ENCODE measurements at places on chromosomes 3 and 15.
A peak's percentile ranks its signal among the peaks of the same experiment; 100 is the strongest.

GRCh38 chr3:197730200-197730599 lies 6.5 kb downstream of the RUBCN start:
- no peak for DNase-seq

DNA sequence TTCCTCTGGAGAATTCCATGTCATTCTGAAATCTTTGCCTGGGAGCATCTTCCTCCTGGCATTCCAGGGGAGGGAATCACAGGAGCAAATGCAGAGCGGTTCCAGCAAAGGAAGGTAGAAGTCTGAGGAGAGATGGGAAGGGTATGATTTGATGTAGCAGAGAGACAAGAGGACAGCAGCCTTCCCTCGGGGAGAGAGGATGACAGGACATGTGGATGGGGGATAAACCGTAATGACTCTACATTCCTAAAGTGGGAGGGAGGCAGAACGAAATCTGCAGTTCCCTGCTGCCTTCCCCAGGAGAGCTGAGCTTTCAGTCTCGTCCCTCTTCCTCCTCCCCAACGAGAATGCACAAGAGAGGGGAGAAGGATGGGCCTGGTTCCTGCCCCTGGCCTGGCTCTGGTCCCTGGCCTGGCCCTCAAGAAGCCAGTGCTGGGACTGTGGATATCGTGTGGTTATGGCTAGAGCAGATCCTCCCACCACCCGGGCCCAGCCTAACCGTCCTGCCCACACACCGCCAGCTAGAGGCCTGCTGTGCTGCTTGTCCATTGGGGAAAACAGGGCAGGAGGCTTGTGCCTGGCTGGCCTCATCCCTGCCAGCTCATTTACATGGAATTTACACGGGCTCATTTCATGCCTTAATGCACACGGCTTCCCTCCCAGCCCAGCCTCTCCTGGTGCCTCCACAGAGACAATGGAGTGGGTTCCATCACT lies 26.6 kb downstream of the SEMA7A start:
- no peak for DNase-seq

- DNase-seq, result no peak
These were observed 157.9 kb downstream of the TJP1 start for GRCh38 chr15:29664406-29664805.

DNA sequence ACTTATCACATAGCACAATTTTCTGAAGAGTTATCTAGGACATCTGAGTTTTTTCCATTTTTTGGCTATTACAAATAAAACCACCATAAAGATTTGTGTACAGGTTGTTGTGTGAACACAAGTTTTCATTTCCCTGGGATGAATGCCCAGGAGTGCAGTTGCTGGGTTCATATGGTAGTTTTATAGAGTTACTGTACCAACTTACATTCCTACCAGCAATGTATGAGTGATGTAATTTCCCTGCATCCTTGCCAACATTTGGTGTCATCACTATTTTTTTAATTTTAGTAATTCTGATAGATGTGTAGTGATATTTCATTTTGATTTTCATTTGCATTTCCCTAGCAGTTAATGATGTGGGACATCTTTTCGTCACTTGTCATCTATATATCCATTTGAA lies 20.5 kb downstream of the FILIP1L start:
- DNase-seq, result no peak

- DNase-seq, result no peak
These were observed 87.3 kb downstream of the TFG start for GRCh38 chr3:100796556-100796955.

GRCh38 chr3:31903686-31904431 lies 77.2 kb downstream of the OSBPL10 start:
- DNase-seq, result no peak

GRCh38 chr3:128068156-128068620 lies 16.0 kb downstream of the SEC61A1 start:
- DNase-seq, result peak; percentile 1

DNA sequence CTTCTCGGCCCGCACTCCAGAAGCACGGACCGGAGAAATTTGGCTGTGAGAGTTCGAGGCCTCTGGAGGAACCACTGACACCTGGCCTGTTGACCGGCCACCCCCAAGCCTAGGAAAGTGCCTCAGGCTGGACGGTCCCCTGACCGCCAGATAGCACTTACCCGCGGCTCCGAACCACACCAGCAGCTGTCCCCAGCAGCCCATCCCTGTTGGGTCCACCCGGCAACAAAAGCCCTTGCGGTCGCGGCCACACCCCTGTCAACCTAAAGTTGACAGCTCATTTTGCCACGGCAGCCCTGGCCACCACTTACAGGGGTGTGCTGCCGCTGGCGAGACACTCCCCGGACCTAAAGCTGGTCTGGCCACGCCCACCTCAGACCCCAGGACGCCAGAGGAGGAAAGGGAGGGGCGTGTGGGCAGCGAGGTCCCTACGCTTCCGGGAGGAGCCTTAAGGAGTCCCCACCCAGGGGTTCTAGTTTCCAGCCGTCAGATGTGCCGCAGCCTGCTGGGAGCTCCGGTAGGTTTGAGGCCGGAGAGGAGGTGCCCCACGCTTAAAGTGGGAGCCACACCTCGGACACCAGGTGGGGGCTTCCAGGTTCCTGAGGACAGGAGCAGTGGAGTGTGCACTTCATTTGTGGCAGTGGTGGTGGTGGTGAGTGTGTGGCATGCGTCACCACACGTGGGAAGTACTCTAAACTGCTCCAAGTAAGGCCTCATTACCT lies at the start of gene LTK:
TSS of gene LTK (minus strand) at position 322 of the 722 bp plus-strand sequence. CDS start at position 204, 118 bp downstream.
- DNase-seq, result no peak

DNA sequence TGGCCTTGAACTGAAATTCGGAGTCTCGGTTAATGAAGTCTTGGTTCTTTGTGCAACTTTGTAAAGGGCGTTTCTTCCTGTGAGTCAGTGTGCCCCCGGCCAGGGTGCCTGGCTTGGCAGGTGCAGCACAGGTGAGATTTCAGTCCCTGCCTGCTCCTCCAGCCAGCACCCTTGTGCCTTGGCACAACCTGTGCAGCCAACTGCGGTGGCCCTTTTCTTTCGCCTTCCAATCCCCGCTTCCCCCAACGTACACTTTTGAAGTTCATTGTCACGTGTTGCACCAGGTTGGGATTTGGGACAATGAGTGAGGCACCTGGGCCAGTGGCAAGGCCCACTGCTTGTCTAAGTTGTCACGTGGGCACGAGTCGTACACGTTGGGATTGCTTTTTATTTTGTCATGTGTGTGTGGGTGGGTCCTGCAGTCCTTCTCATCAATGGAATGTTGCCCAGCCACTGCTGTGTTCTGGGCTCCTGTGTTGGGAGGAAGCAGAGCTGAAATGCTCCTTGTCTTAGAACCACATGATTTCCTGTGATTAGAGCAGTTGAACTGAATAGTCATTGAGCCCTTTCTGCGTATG lies 242.9 kb upstream of the BHLHE40 start:
- no peak for DNase-seq

DNA sequence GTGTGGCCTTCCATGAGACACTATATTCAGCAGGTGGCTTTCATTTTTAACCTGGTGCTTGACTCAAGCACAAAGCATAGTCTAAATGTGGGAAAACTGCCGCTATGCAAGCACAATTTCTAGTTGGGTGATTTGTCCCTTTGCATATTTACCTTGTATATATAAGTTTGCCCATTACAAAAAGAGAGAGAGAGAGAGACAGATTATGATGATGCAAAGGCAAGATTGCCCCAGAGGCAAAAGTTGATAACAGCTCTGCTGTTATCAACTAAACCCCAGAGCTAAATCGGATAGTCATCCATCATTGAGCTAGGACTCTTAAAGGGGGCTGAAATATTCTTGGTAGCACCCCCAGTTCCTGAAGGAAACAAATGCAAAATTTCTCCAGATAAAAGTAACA lies 141.5 kb downstream of the AQP9 start:
- no peak for DNase-seq

DNA sequence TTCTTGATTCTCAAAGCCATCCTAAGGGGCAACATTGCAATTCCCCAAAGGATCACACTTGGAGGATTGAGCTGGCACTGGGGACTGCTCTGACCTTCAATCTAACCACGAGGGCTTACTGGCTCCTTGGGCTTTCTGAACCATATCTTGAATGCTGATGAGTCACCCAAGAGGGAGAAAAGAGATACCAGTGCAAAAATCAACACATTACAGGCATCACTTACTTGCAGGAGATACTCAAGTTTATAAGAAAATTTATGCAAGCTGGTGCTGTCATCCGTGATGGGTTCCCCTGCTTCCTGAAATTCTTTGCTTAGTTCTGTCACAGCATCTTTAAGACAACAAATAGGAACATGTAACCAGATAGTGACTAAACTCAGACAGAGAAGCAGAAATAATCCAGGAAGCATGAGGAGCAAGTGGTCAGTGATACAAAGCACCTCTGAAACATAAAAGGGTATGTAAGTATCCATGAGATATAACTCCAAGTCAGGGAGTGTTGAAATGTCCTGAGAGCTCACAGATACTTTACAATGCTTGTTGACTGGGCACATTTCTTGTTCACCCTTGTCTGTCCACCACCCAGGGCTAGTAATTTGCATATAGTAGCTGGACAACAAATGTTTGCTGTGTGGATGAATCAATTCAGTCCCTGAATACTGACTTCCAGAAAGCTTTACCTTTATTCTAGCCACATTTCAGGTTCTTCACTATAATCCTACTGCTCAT lies 14.1 kb downstream of the FYCO1 start:
- no peak for DNase-seq

GRCh38 chr3:160454995-160455394 lies 5.4 kb upstream of the TRIM59 start:
- peak; percentile 64 for DNase-seq

DNA sequence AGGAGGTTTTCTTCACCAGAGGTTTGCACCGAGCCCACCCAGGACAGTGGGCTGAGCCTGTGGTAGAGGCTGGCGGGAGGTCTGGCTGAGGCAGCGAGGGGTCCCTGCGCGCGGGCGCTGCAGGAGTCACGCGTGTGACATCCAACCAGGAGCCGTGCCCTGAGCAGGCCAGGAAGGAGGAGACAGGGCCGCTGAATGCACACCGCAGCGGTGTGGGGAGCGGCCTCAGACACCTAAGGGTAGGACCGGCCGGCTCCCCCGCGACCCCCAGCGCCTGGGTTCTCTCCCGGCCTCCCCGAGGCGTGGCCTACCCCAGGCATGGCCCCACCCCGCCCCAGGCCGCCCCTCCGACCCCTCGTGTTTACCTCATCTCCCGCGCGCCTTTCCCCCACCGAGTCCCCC lies 412 bp downstream of the SLC41A3 start:
- no peak for DNase-seq

- no peak for DNase-seq
These were observed 124.6 kb downstream of the ZNF621 start for GRCh38 chr3:40649346-40649745.

DNA sequence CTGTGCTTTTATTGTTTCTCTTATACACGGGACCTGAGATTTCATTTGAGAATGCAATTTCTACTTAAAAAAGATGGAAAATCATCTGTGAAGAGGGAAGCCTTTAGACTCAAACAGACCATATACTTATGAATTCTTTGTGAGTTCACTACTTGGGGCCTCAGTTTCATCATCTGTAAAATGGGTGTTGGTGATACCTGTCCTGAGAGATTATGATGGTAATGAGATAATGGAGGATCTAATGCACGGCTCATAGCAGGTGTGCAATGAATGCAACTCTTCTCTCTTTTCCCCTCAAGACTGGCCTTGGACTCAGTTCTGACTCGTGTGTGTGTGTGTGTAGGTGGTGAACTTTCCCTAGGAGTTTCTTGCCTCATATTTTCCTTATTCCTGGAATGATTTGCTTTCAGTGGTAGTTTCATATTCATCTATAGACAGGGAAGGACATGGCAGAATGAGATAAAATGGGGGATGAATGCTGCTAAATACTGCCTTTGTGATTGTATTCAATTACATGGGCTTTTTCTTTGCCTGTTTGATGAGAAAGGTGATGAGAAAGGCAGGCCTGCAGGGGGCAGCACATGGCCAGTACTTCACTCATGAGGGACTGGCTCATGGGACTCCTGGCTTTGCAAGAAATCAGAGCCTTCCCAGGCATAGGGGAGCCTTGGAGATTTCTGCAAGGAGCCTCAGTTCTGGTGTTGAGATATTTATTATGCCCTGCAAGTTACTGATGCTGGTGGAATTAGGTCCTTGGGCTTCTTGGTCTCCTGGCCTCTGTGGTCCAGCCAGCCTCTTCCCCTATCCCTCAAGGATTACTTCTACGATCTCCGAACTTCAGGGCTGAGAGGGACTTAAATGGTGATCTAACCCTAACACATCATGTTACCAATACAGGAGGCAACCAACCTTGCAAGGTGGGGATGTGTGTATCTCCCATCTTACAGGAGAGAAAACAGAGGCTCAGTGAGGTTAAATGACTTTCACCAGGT lies 70.7 kb downstream of the RPLP1 start:
- DNase-seq, result peak; percentile 70

DNA sequence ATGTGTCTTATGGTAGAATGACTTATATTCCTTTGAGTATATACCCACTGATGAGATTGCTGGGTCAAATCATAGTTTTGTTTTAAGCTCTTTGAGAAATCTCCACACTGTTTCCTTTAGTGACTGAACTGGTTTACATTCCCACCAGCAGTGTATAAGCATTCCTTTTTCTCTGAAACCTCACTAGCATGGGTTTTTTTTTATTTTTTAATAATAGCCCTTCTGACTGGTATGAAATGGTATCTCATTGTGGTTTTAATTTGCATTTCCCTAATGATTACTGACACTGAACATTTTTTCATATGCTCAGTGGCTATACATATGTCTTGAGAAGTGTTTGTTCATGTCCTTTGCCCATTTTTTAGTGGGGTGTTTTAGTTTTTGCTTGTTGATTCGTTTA lies 494.3 kb downstream of the SQOR start:
- no peak for DNase-seq

DNA sequence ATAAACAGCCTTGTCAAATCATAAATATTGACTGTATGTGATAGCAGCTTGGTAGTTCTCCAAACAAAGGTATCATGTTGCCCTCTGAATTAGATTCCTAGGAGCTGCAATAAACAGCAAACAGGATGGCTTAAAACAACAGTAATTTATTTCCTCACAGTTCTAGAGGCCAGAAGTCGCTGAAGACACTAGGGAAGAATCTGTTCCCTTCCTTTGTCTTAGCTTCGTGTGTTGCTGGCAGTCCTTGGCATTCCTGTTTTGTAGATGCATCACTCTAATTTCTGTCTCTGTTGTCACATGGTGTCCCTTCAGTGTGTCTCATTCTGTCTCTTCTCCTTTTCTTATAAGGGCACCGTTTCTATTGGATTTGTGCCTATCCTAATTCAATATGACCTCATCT lies 679.3 kb downstream of the OTOL1 start:
- DNase-seq, result no peak

DNA sequence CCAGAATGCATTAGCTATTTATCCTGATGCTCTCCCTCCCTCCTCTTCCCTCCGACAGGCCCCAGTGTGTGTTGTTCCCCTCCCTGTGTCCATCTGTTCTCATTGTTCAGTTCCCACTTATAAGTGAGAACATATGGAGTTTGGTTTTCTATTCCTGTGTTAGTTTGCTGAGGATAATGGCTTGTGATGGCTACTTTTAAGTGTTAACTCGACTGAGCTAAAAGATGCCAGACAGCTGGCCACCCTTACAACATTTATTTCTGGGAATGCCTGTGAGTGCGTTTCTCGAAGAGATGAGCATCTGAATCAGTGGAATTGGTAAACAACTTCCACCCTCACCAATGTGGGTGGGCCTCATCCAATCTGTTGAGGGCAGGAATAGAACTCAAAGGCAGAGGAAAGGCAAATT lies 24.7 kb upstream of the TM2D3 start:
- no peak for DNase-seq

- no peak for DNase-seq
These were observed 53.4 kb upstream of the CHD2 start for GRCh38 chr15:92846741-92847140.

GRCh38 chr3:38227989-38228388 lies 37.6 kb upstream of the SLC22A13 start:
- no peak for DNase-seq

- DNase-seq, result no peak
These were observed 788.7 kb upstream of the DPPA4 start for GRCh38 chr3:110126065-110126464.
